NCI-H146 (cell line): ENCODE measurements at places on chromosomes 3 and 15.

DNA sequence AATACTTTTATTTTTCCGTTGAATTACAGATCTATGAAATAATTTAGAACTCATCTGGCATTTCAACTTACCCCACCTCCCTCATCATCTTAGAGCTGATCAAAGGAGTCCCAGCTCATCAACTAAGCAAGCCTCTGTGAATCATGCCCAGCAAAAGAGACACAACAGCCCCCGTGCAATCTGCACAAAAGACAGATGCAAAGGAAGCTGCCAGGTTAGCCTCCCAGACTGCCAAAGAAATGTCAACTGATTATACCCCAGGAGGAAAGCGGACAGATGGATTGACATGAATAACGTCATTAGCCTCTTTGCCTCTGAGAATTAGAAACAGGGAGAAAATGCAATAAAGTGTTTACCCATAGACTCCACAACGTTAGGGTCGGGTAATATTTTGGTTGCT lies 75.0 kb downstream of the GABRB3 start:
- DNase-seq = no peak

GRCh38 chr15:66630801-66631351 lies 65.1 kb upstream of the LCTL start:
- no peak for DNase-seq

- no peak for DNase-seq
These were observed 866.4 kb downstream of the PLOD2 start for GRCh38 chr3:145294572-145294971.

- DNase-seq = no peak
These were observed 130.6 kb downstream of the TCF12 start for GRCh38 chr15:57048930-57049549.

DNA sequence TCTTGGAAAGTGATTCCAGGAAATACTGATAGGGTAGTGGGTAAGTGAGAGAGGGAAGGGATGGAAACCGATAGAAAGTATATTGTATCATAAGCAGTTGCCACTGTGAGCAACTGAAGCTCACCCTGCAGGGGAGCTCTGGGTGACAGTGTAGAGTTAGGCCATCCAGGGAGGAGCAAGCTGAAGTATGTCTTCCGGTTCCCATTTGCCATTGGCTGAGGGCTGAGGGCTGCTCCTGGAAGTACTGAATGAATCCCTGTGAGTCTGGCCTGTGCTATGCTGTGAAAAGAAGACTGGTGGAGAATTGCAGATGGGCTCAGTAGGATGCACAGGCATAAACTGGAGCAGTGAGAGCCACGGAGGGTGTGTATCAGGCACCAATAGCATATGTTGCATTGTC lies 348.3 kb downstream of the MFSD1 start:
- no peak for DNase-seq

- no peak for DNase-seq
These were observed 130.9 kb upstream of the IQSEC1 start for GRCh38 chr3:13204177-13204581.

DNA sequence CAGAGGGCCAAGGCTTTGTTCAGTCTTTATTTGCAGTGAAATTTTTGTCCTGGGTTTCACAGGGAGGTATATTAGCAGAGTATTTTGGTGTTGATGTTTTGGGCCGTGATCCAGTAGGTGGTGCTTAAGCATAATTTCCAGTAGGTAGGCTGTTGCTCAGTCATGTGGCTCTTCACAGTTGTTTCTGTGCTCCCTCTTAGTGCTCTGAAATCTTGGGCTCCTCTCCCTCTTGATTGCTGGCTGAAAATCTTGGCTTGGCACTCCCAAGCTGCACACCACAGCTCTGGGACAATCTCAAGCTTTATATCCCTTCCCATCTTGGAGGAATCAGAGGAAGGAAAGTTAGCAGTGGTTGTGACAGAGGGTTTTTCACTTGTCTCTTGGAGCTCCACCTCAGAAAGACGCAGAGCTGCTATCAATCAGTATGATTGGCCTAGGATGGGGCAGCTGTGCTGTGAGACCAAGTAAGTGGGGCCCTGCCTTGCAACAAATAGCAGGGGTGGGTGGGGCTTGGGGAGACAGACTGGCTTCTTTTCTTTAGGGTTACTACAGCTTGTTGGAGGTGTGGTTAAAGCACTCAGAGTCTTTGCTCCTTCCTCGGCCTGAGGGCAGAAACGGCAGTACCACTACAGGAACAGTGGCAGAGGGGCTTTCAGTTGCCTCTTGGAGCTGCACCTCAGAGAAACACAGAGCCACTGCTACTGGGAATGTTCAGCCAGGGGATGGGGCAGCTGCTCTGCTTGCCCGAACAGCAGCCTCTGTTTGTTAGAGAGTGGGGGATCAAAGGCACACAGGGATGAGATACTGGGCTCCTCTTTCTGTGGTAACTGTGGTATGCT lies 627.0 kb downstream of the SI start:
- DNase-seq = peak; percentile 56

- DNase-seq = no peak
These were observed 132.3 kb upstream of the RASGRP1 start for GRCh38 chr15:38696790-38697495.
